HuH-7.5 (cell line): ENCODE measurements at places on chromosomes 16 and 17.

- DNase-seq = no peak
Measured at GRCh38 chr16:88419790-88420189, 33.3 kb upstream of the ZFPM1 start.

- DNase-seq = no peak
Measured at GRCh38 chr16:59259950-59260319, 525.8 kb upstream of the GOT2 start.

DNA sequence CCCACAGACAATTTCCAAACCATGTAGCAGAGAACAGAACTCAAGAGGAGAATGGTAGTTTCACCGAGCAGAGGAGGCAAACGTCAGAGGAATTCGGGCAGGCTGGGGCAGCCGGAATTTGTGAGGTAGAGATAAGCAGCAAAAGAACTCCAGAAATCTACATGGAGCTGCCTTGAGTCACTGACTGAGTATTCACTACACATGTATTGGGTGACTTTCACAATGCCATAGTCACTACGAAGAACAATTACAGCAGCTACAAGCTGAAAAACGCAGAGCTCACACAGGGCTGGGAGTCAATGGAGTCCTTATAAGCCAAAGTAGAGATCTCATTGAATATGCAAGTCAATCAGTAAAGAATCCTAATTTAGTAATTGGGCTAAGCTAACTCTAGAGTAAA, 13.4 kb downstream of the CMC2 start:
- DNase-seq = no peak

DNA sequence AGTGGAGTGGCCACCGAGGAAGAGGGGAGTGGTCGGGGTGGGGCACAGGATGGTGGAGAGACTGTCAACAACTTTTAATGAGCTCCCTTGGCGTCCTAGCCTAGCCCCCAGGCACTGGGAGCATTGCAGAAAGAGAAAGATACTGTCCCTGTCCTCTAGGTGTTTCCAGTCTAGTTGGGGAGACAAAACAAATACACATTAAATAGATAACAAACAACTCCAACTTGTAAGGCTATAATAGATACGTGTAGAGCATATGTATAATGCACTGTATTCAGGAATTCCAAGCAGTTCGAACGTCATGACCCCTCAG, 435 bp upstream of the UBE2O start:
- no peak for DNase-seq

DNA sequence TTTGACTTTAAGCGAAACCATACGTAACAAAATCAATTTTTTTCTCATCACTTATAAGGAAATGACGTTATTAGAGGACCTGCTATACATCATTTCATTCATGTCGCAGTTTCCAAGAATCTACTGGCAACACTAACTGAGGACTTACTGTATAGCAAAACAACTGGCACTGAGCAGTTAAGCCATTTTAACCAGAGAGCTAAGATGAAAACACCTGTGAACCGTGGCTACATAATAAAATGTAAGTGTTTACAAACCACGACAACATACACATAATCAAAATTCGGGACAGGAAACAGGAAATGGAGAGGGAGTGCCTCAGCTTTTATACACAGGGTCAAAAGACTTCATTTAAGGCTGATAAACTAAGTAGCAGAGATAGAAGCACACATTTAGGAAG, 29.5 kb downstream of the METTL16 start:
- DNase-seq = no peak

- DNase-seq = no peak
Measured at GRCh38 chr16:50778284-50779163, 36.6 kb downstream of the CYLD start.
